Stimulated activated CD8-positive, alpha-beta memory T cell treated with anti-CD3 and anti-CD28 coated beads, Interleukin-15, amount 100 ng/mL, for 24 hours (primary cell): ENCODE measurements at places on chromosomes 4 and X.
A peak's percentile ranks its signal among the peaks of the same experiment; 100 is the strongest.

DNA sequence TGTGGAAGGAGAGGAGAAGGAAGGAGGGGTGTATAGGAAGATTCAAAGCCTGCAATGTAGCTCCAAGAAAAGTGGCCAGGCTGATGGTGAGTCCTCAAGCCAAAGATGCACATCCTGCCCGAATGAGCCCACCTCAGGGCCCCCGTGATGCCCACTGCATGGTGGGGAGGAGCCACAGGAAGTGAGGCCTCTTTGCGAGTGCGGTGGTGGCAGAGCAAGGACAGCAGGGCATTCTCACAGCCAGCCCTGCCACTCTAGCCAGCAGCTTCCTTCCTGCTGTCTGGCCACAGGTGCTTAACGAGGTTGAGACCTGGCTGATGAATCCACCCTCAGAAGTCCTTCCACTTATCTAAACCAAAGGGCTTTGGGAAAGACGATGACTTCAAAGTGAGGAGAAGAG lies 55.8 kb downstream of the BCOR start:
- no peak for DNase-seq

GRCh38 chr4:37453281-37453998 lies 208.9 kb downstream of the NWD2 start:
- peak; percentile 22 for DNase-seq

DNA sequence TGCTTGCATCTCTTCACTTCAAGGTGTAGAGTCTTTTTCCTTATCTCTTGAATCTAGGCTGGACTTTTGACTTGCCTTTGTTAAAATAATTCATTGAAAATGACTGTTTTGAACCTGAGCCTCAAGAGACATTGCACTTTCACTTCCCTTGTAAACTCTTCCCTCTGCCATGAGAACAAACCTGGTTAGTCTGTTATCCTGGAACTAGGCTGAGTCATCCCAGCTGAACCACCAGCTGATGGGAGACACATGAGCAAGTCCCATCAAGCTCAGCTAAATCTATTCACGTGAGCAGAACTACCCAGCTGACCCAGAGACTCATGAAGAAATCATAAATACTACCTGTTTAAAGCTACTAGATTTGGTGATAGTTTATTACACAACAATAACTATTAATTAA lies 202.3 kb upstream of the CENPE start:
- DNase-seq, result no peak

DNA sequence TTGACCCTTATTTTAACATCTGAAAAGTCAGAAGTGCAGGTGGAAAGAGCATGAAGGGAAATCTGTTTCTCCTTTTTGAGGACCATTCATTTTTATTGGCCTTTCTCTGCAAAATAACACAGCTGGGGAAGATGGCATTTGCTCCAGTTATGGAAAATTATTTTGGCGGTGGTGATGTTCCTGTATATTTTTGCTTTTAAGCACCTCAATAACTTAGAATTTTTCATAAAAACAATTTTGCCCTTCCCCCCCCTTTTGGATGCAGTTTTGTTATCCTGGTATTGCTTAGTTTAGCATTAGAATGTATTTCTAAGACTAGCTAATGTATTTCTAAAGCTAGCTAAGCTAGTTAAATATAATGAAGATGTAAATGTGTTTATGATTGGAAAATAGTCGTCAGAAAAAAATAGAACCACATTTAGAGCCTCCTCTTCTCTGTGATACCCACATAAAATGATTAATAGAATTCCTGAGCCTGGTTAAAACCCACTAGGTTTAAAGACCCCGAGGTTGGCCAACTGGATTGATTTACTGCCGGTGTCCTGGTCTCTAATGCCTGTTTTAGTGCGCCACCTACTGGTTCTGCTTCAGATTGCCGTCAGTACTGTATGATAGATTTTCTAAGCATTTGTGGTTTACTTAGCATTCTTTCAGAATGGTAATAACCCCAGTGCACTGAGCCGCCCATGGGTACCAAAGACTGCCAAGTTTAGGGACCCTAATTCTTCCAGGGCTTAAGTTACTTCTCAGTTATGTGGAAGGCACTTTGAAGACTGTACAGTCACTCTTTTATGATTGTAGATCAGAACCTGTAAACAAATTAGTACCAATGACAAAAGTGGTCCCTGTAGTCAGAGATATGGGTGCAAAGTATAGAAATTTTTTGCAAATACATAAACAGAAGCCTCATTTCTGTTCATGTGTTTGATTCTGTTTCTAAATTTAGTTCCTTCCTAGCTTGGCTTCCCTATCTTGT lies 11.4 kb downstream of the KLF3 start:
- DNase-seq, result peak; percentile 58

- no peak for DNase-seq
Measured at GRCh38 chrX:148024425-148025148, 43.5 kb downstream of the FMR1NB start.

- DNase-seq, result no peak
Measured at GRCh38 chr4:89836897-89837384, at the start of gene SNCA. Gene SNCA, minus strand, starts transcription at chr4:89837161. Its CDS starts 1,494 bp downstream, at chr4:89835667.

DNA sequence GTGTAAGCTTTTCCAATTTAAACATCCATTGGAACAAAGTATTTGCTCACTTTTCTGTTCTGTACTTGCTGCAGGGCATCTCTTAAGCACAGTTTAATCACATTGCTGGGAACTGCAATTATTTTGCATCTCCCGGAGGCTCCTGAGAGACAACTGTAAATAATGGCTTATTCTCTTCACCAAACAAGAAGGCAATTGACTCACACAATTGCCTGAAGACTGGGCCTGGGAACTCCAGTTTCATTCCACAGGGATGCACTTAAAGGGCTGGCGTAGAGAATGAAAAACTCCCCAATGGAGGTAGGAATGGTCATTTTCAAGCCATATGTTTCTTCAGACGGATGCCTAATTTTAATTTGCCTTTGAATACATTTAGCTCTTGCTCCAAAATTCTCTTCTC lies 29.5 kb downstream of the TFDP3 start:
- DNase-seq, result no peak

DNA sequence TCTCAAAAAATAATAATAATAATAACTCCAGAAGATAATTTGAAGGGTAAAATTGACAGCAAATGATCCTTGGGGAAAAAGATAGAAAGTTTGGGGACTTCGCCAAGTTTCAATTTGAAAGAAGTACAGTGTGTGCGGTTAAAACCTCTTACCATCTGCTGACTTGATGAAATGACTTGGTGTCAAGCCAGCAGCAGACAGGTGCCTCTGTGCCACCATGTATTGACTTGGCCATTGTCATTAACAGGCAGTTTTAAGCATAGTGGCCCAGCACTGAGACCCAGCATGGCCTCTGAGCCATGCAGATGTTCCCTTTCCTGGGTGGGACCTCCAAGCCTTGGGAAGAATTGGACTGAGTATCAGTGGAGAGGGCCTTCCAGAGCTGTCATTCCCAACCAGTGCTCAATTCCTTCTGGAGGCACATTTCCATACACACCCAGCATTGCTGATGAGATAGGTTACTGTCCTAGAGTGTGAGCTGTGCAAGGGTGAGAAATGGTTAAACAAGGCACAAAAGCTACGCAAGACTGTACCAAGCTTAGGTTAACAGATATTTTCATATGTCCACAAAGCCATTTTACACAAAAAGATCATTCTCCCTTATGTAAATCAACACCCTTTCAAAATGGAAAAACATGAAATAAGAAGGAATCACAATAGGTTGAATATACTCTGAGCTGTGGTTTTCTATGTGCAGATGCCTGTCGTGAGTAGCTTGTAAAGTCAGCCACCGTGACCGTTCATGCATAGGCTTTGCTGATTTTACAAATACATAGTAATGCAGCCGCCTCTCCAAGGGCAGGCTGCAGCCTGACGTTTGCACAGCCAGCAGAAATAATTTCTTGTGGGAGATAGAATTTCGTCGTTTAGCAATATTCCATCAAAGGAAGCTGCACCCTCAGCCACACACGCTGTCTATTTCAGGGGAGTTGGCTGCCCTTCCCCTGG lies 59.4 kb upstream of the FBXW7 start:
- DNase-seq, result no peak

- no peak for DNase-seq
Measured at GRCh38 chrX:41621222-41621723, 67.5 kb upstream of the GPR34 start.

GRCh38 chr4:149512501-149512900 lies 303.1 kb downstream of the IQCM start:
- DNase-seq, result no peak

DNA sequence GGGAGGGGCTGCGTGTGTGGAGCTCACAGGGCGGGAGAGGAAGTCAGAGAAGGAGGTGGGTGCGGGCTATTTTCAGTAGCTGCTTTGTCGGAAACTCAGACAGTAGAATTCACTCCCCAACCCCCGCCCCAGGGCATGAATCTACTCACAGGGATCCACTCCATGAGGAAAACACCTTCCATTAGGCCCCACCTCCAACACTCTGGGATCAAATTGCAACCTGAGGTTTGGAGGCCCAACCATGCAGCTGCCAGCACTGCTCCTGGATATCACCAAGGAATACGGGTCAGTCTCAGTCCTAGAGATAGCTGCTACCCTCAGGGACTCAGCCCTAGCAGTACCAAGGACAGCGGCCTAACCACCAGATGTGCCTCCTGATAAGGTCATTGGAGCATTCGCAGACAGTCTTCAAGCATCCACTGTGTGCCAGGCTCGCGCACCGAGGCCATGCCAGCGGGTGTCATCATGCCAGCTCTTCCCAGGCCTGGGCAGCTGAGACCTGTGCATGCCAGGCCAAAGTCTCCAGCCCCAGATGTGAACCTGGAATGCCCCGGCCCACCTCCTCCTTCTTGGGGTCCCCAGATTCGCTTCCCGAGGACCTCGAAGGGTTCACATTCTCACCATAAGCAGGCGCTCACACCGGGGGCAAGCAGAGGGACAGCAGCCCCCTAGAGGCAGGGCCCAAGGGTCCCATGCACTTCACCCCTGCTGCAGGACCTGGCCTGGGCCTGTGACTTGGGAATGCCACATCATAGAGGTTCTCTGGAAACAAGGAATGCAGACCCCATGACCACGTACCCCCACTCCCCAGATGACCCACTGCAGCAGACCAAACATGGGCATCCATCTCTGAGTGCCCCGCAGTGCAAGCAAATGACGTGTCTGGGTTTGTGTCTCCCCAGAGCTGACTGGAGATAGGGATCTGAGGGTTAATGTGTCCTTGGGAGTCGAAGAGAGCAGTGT lies 102.3 kb downstream of the ADRA2C start:
- DNase-seq, result no peak

GRCh38 chr4:140335076-140335475 lies 38.4 kb upstream of the SCOC start:
- DNase-seq, result no peak

- no peak for DNase-seq
Measured at GRCh38 chr4:80852061-80852460, 178.4 kb upstream of the BMP3 start.

DNA sequence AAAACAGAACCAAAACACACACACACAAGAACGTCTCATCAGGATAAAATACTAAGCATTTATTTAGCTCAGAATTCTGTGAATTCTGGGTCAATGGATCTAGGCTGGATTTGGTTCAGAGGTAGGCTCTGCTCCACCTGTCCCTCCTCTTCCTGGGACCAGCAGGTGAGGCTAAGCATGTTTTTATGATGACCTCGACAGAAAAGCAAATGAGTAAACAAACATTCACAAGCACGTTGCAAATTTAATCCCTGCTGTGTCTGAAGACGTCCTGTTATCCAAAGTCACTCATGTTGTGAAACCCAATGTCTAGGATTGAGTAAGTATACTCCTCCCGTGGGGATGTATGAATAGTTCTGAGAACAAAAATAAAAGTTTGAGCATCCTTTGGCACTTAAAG lies 371.4 kb upstream of the TECRL start:
- DNase-seq, result no peak

GRCh38 chrX:141832247-141832646 lies 5.9 kb upstream of the MAGEC3 start:
- DNase-seq, result no peak

- DNase-seq, result no peak
Measured at GRCh38 chrX:10906866-10907265, 204.3 kb upstream of the HCCS start.

- DNase-seq, result peak; percentile 70
Measured at GRCh38 chrX:52934704-52935469, 23.4 kb downstream of the FAM156A start.

DNA sequence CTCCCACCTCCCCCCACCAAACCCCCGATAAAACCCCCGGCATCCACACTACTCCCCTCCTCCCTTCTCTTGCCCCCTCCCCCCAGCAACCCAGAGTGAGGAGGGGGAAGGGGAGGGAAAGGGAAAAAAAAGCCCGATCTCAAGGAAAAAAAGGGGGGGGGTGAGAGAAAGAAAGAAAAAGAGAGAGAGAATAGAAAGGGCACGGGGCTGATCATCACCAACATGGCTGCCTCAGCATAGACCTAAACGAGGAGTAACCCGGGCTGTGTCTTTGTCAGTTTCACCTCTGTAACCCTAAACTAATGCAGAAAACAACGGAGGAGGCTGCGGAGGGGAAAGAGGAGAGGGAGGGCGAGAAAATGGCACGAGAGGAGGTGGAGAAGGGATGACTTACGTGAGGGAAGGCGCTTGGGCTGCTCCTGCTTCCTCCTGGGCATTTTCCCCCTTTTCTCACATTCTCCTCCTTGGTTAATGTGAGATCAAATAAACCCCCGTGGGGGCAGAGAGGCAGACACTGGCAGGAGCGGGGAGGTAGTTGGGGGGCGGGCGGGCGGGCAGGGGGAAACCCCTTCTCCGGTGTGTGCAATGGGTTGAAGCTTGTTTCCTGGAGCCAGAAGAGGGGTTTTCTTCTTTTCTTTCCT lies 532 bp downstream of the ZNF827 start:
- DNase-seq, result no peak

GRCh38 chrX:36898301-36898700 lies 109.9 kb upstream of the FAM47C start:
- DNase-seq, result no peak

GRCh38 chr4:110970642-110971041 lies 347.8 kb upstream of the PITX2 start:
- no peak for DNase-seq

DNA sequence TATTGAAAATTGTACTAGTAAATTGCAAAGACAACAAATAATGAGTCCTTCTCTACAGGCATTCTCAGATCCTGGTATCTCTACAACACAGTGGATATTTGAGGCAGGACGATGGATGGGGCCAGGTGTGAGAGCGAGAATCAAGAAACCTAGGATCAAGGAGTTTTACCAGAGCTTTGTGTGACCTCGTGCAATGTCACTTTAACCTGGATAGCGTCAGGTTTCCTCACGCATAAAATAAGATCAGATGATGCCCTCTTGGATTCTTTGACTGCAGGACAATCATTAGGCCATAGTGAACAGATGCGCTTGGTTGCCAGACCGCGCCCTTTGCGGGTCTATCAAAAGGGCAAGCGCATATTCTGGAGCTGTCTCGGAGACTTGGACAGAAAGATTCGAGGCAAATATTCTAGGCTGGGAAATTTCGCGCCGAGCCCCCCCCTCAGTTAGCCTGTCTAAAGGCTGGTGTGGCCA lies 66.6 kb downstream of the FBXO8 start:
- no peak for DNase-seq

DNA sequence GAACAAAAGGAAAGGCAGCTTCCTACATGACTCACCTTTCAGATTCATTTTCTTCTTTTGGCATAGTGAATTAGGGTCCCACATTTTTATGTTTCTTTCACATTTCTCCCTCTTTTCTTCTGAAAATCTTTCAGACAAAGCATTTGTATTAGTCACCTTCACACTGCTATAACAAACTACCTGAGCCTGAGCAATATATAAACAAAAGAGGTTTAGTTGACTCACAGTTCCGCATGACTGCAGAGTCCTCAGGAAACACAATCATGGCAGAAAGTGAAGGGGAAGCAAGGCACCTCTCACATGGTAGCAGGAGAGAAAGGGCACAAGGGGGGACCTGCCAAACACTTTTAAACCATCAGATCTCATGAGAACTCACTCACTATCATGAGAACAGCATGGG lies 36.9 kb downstream of the MAGEA9 start:
- DNase-seq, result no peak
